ENCODE measurements at places on chromosomes 2 and 18. TPM values are rescaled to one million over a fixed set of nuclear protein-coding genes. Genes with fewer than 3 reads are reported as not detected.

DNA sequence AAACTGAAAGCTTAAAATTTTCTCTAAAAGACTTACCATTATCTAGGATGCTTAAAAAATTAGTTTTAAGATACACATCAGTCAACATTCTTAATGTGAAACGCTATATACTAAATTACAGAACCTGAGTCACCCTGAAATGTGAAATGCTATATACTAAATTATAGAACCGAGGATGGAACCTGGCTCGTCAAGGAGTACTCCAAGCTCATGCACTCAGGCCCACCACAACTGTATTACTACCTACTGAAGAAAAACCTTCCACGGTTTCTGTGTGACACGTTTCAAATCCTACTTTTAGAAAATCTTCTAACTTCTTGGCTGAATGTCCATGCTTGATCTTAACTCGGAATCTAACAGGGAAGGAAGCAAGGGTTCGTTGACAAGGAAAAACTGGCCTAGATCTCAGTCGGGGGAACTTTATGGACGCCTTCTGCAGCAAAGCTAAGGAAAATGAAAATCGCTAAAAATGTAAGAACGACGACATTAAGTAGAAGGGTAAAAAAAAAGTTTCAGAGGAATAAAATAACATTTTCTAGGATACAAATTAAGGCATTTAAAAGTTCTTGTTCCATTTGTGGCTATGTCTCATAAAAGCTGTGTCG, 1.4 kb downstream of the PRKD3 start:
- H3K27ac ChIP-seq, result peak overlapping the region; percentile 84
- H3K27me3 ChIP-seq, result peaks cover 7% of the 10 kb centered on the region
- no peaks in the 10 kb centered on the region for H3K36me3 ChIP-seq
- peaks cover 34% of the 10 kb centered on the region for H3K4me1 ChIP-seq

GRCh38 chr2:70085711-70086277, 1.5 kb upstream of the PCBP1 start:
- no peaks in the 10 kb centered on the region for H3K27me3 ChIP-seq
- peak overlapping the region; percentile 100 for H3K27ac ChIP-seq
- H3K4me3 ChIP-seq, result peak overlapping the region; percentile 99
- peaks cover 36% of the 10 kb centered on the region for H3K36me3 ChIP-seq

GRCh38 chr2:64232266-64232665, 88.0 kb upstream of the PELI1 start:
- H3K4me1 ChIP-seq, result peaks cover 10% of the 10 kb centered on the region
- no peak overlapping the region for H3K4me3 ChIP-seq
- no peaks in the 10 kb centered on the region for H3K36me3 ChIP-seq
- DNase-seq, result no peak
- H3K27ac ChIP-seq, result no peak overlapping the region

Gene KCNG3
- total RNA-seq, result not detected

GRCh38 chr2:48519593-48519992, 10.4 kb upstream of the STON1 start:
- H3K27ac ChIP-seq, result no peak overlapping the region
- H3K4me1 ChIP-seq, result no peaks in the 10 kb centered on the region
- H3K27me3 ChIP-seq, result no peaks in the 10 kb centered on the region
- H3K4me3 ChIP-seq, result no peak overlapping the region
- H3K36me3 ChIP-seq, result peaks cover 39% of the 10 kb centered on the region

DNA sequence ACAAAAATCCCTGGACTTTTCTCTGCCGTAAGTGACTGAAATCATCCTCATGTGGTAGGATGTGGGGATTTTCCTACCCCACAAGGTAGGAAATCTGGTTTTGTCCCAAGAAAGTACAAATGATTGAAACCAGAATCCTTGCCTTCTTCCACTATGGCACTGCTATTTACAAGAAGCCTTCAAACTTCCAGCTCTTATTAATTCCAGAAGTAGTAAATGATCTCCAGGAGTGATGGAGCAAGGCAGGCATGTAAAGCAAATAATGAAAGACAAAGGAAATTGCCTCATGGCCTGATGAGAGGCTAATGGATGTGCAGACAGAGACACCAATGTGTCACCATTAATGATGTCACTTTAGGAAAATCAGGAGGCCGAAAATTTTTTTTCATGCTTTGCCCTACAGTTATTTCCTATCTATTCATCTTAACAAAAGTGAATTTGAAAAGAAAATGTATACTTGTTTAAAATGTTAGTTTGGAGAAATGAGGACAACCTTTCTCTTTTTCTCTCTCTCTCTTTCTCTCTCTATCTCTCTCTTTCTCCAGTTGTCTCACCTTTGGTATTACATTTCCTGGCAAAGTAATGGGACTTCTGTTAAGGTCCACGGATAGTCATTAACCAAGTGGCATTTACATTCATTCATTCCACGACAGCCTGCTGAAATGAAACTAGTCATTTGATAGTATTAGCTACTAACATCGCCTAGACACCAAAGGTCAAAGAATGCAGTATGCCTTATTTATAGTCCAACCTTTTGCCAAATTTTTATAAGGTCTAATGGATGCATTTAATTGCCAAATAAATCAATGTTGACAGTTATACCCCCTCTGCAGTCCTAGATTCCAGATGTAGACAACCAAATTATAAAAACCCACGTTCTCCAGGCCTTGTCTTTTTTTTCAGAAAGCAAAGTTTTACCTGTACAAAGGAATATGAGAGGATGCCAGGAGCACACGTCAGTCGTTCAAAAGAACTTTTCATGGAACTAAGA, 5.0 kb upstream of the EVA1A start:
- peaks cover 38% of the 10 kb centered on the region for H3K27me3 ChIP-seq
- no peak overlapping the region for H3K4me3 ChIP-seq
- H3K4me1 ChIP-seq, result peaks cover 6% of the 10 kb centered on the region
- H3K36me3 ChIP-seq, result no peaks in the 10 kb centered on the region

DNA sequence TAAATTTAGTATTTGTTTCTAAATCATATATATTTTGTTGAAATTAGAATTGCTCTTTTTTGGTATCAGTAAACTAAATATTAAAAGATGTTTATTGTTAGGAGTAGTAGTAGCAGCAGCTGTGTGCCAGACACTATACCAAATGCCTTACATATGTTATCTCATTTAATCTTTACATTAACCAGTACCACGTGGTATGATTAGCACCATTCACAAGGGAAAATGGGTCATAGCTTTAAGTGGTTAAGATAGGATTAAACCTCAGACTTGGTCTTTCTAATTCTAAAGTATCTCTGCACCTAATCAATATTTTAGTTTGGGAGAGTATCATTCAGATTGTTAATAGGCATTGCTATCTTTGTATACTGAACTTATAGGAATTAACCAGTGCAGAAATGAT, 29.0 kb downstream of the PSMD14 start:
- H3K36me3 ChIP-seq, result peaks cover 9% of the 10 kb centered on the region
- H3K27me3 ChIP-seq, result no peaks in the 10 kb centered on the region
- DNase-seq, result no peak
- H3K27ac ChIP-seq, result no peak overlapping the region
- H3K4me1 ChIP-seq, result peaks cover 10% of the 10 kb centered on the region

DNA sequence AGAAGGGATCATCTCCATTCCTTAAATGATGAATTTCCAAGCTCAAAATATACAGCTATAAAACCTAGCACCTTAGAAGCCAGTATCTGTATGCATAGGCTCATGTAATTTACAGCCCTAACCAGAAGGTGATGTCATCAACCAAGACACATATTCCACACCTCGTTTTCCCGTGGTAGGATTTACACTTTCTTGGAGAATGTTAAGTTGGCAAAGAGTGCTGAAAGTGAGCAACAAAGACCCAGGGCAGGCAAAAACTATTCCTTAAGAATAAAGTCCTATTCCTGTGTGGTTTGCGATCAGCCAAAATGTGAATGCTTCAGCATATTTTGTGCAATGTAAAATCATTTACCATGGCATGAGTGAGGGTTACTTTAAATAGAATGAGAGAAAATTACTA, 247.1 kb downstream of the OSR1 start:
- H3K4me1 ChIP-seq, result no peaks in the 10 kb centered on the region
- no peaks in the 10 kb centered on the region for H3K36me3 ChIP-seq
- H3K4me3 ChIP-seq, result no peak overlapping the region
- no peak overlapping the region for H3K27ac ChIP-seq

Gene RSAD2
- total RNA-seq, result 2.2 TPM

DNA sequence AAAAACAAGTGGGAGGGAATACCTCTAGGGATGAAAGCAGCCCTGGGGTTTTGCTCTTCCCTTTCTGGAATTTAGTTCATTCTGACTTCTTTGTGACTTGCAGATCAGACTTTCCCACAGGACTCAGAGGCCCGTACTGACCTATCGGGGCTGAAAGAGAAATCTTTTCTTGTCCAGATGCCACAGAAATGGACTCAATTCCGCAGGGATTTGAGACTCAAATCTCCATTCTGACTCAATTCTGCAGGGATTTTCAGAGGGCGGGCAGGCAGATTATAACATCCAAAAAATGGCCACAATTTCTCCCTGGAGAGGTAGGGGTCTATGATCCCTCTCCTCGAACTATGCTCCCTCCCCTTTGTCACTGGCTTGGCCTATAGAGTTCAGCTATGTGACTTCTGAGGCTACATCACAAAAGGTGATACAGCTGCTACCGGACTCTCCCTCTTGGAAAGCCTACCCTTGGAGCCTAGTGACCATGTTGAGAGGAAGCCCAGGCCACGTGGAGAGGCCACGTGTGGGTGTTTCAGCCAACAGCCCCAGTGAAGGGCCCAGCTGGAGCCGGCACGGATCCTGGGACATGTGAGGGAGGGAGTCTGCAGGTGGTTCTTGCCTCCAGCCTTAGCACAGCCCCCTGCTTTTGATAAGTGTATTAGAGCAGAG, 4.8 kb upstream of the EFHD1 start:
- no peak overlapping the region for H3K27ac ChIP-seq
- H3K27me3 ChIP-seq, result peaks cover 16% of the 10 kb centered on the region
- H3K4me3 ChIP-seq, result no peak overlapping the region
- DNase-seq, result no peak
- H3K4me1 ChIP-seq, result peaks cover 7% of the 10 kb centered on the region

DNA sequence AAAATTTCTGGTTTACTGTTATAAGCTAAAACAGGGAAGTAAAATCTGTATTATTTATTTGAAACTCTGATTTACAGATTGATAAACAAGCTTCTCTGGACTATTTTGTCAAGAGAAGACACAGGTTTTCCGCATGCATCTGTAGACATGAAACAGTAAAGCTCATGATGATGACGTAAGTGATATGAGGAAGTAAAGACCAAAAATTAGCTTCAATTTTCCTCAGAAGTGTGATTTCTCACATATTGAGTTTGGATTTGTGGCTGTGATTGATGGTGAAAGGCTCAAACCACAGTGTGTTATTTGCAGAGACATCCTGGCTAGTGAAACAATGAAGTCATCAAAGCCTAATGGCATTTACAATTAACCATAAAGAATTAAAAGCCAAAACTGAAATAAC, 12.6 kb upstream of the LONRF2 start:
- DNase-seq, result no peak
- no peak overlapping the region for H3K4me3 ChIP-seq
- H3K27ac ChIP-seq, result no peak overlapping the region
- no peaks in the 10 kb centered on the region for H3K4me1 ChIP-seq
- H3K36me3 ChIP-seq, result no peaks in the 10 kb centered on the region

Gene KIAA1328
- total RNA-seq, result 6.1 TPM

Gene IL36B
- not detected for total RNA-seq

DNA sequence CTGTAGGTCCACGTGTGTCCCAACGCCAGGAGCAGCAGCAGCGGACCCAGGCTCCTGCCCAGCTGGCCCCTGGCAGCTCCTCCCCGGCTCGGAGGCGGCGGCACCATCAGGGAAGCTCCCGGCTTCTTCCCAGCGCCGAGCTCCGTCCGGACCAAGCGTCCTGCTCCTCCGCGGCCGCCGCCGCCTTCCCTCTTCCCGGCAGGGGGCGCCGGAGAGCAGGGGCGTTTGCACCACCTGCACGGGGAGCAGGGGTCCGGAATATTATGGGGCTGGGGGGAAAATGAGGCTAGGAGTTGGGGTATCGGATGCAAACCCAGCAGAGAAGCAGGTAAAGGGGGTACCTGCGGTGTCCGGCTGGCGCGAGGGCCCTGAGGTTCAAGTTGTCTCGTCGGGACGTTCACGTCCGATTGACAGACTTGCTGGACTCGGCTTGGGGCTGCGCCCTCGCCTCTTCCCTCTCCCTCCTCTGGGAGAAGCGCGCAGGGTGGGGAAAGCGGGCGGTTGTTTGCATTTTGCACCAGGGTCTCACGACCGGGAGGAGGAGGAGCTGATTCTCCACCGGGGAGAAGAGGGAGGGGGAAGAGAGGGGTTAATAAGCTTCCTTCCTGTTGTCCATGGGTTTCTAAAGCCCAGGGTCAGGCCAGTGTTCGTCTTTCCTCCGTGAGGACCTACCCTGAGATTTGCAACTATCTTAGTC, at the start of gene CCBE1:
Gene CCBE1, minus strand, starts transcription at position 188 of the 697 bp plus-strand sequence.
- no peak within 1 kb of the TSS for H3K27ac ChIP-seq
- peaks cover 7% of the 10 kb centered on the region for H3K4me1 ChIP-seq
- peaks cover 5% of the 10 kb centered on the region for H3K36me3 ChIP-seq
- DNase-seq, result no peak
- no peak within 1 kb of the TSS for H3K4me3 ChIP-seq

- no peak overlapping the region for H3K4me3 ChIP-seq
- H3K36me3 ChIP-seq, result no peaks in the 10 kb centered on the region
- DNase-seq, result no peak
- no peak overlapping the region for H3K27ac ChIP-seq
Measured at GRCh38 chr2:152410165-152410597, 75.2 kb downstream of the FMNL2 start.

- H3K4me3 ChIP-seq, result no peak overlapping the region
- no peak overlapping the region for H3K27ac ChIP-seq
- peaks cover 4% of the 10 kb centered on the region for H3K4me1 ChIP-seq
- H3K27me3 ChIP-seq, result no peaks in the 10 kb centered on the region
- H3K36me3 ChIP-seq, result no peaks in the 10 kb centered on the region
Measured at GRCh38 chr18:48772457-48772856, 178.3 kb downstream of the SMAD7 start.

Gene FOXD4L1
- 0.17 TPM for total RNA-seq

DNA sequence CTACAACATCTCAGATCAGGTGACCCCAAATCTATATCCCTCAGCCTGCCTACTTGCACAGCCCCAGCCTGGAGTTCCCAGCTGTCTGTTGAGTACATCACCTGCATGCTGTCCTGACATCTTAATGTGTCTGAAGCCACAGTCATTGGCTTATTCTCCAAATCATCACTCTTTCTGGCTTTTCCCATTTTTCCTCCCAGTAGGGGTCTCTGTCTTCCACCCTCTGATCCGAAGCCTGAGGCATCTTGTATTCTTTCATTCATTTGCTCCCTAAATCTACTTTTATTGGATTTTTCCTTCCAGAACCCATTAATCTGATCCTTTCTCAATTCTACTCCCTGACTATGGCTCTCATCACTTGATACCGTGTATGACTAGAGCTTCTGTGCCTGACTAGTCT, 332.9 kb upstream of the DCC start:
- DNase-seq, result no peak
- H3K4me3 ChIP-seq, result no peak overlapping the region
- H3K27ac ChIP-seq, result no peak overlapping the region
- H3K4me1 ChIP-seq, result no peaks in the 10 kb centered on the region

DNA sequence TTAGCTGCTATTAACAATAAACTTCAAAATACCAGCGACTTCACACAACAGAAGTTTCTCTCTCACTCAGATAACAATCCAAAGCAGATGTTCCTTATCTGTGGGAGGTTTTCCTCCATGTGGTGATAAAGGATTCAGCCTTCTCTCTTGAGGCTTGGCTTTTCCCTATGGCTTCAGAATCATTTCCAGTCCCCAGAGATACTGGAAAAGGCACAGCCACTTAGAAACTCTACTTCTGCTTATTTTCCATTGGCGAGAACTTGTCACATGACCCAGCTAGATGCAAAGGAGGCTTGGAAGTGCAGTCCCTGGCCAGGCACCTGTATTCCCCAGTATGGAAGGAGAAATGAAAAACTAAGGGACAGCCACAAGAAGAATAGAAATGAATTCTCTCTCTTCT, 344.8 kb downstream of the MTX2 start:
- H3K36me3 ChIP-seq, result no peaks in the 10 kb centered on the region
- no peak overlapping the region for H3K4me3 ChIP-seq
- DNase-seq, result no peak
- H3K27me3 ChIP-seq, result peaks cover 26% of the 10 kb centered on the region
- no peaks in the 10 kb centered on the region for H3K4me1 ChIP-seq

Gene C2orf80
- not detected for total RNA-seq

Data from natural killer cell treated with Interleukin-12 subunit alpha and Interleukin-12 subunit beta and Interleukin-15 and Interleukin-18, amount 100 ng/mL, for 72 hours (primary cell).